ENCODE measurements at places on chromosomes 2 and 18.

GRCh38 chr18:29459972-29460371, 1283.0 kb upstream of the CDH2 start:
- DNase-seq: no peak

- no peak for DNase-seq
Observed at GRCh38 chr2:122831649-122832048, 1076.2 kb downstream of the TSN start.

GRCh38 chr18:28412521-28412920, 235.6 kb upstream of the CDH2 start:
- DNase-seq: no peak

DNA sequence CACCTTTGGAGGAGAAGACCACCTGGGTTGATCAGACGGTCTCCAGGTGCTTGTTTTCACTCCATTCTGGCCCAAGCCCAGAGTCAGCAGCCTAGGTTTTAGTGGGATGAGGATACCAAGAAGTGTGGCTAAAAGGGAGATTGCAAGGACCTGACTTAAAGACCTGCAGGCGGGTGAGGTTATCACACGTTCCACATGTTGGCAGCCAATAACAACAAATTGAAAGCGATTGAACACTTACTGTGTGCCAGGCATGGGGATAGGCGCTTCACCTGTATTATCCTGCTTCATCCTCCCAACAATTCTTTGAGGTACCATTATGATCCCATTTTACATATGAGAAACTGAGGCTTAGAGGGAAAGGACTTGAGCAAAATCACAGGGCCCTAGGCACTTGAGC, 5.0 kb downstream of the ARL4C start:
- no peak for DNase-seq

GRCh38 chr2:224638301-224638823, 53.2 kb upstream of the CUL3 start:
- DNase-seq: peak; percentile 59

- DNase-seq: no peak
Observed at GRCh38 chr18:80143881-80144280, 34.8 kb downstream of the ADNP2 start.

- DNase-seq: no peak
Observed at GRCh38 chr2:124187948-124188347, 162.9 kb downstream of the CNTNAP5 start.
